GM12892 (cell line): ENCODE measurements at places on chromosomes 5 and 9.
A peak's percentile ranks its signal among the peaks of the same experiment; 100 is the strongest.

- DNase-seq = no peak
Measured at GRCh38 chr5:93658044-93658443, 75.0 kb downstream of the NR2F1 start.

- DNase-seq = no peak
Measured at GRCh38 chr5:31935496-31936369, 238.4 kb downstream of the GOLPH3 start.

- no peak for DNase-seq
Measured at GRCh38 chr9:75071530-75072122, 16.3 kb downstream of the NMRK1 start.

GRCh38 chr9:90722071-90722470 lies 79.4 kb upstream of the DIRAS2 start:
- no peak for DNase-seq

DNA sequence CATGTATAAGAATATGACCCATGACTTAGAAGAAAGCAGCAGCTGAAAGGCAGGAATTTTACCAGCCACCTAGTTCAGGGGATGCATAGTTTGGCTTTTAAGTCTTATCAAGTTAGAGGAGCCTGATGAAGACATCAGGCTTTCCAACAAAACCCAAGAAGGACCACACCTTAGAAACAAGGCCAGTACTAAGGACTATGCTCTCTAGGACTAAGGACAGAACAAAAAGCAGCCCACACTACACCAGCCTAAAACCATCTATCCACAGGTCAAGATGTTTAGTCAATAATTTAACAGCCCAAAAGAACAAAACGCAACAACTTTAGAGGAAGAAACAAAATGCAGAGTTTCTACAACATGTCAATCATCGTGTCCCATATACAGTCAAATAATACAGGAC lies 408.9 kb upstream of the RGMB start:
- no peak for DNase-seq

GRCh38 chr9:82363682-82364081 lies 375.1 kb downstream of the SPATA31D1 start:
- DNase-seq = no peak

DNA sequence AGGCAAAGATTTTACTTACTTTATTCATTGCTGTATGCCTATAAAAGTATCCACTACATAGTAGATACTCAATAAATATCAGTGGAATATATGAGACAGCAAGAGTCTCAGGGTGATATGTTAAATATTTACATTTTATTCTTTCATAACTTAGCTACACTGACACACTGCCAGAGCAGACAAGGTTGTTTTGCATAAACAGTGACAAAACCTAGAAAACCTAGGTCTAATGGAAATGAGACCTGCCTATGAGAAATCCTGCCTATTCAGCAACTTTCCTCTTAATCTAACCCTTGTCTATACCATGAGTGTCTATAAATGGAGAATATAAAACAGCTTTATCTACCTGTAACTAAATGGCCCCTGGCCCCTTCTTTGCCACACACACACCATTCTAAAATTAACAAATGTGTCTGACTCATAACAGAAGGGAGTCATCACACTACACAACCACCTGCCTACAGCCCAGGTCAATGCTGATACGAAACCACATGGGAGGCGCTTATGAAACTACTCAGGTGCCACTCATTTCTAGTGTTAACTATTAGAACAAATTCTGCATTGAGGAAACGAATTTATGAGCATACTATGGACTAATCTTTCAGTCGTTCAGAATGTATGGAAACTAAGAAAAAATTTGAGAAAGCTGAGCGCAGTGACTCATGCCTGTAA lies 60.3 kb downstream of the UBAP2 start:
- DNase-seq = peak; percentile 56

DNA sequence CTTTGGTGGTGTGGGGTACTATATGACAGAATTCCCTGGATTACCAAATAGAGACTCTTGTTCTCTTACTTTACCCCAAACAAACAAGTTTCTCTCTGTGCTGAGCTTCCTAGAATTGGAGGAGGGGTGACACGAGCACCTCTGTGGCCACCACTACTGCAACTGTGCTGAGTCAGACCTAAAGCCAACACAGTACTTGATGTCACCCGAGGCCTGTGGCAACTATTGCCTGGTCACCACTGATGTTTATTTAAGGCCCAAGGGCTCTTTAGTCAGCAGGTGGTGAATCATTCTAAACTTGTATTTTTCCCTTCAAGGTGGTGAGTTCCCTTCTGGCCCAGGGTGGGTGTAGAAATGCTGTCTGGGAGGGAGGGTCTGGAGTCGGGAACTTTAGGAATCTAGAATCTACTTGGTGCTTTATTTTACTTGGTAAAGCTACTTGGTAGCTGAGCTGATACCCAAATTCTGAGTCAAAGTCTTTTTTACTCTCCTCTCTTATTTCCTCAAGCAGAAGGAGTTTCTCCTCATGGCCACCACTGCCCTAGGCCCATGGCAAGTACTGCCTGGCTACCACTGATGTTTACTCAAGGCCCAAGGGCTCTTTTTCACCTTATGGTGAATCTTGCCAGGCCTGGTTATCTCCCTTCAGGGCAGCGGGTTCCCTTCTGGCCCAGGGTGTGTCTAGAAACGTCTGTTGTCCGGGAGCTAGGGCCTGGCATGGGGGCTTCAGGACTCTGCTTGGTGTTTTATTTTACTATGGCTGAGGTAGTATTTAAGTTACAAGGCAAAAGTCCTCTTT lies 9.8 kb downstream of the LURAP1L start:
- no peak for DNase-seq

DNA sequence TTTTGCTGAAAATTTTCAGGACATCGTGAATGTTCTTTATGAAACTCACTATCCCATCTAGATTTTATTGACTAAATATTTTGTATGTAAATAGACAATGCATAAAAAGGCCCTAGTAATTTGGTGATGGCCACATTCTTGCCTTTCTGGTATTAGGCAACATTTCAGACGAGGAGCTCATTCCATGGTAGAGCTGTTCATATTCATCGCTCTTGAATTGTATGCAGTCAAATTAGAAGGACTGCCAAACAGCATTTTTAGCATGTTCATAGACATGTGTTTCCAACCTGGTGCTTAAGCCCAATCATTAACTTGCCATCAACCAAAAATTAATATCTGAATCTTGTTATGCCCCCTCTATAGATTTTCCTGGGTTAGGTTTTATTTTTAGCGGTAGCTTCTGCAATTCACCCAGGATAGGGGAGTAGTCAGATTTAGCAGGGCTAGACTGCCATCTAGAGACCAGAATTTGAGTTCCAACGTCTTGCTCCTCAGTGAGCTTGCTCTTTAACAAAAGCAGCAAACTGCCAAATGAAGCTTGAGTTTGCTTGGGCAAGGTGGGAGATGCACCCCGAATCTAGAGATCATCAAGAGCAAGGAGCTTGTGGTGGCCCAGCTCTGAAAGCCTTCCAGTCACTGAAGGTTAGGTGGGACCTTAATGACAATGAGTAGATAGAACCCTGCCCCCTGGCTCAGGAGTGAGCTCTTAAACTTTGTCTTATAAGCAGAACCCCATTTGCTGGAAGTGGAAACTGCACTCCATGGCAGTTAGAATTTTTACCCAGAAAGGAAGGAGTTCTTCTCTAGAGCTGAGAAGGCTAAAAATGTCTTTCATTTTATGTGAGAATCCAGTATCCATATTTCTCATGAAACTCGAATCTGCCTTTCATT lies 456.2 kb downstream of the RASEF start:
- DNase-seq = no peak

- no peak for DNase-seq
Measured at GRCh38 chr5:150052956-150053712, 33.2 kb downstream of the CSF1R start.

DNA sequence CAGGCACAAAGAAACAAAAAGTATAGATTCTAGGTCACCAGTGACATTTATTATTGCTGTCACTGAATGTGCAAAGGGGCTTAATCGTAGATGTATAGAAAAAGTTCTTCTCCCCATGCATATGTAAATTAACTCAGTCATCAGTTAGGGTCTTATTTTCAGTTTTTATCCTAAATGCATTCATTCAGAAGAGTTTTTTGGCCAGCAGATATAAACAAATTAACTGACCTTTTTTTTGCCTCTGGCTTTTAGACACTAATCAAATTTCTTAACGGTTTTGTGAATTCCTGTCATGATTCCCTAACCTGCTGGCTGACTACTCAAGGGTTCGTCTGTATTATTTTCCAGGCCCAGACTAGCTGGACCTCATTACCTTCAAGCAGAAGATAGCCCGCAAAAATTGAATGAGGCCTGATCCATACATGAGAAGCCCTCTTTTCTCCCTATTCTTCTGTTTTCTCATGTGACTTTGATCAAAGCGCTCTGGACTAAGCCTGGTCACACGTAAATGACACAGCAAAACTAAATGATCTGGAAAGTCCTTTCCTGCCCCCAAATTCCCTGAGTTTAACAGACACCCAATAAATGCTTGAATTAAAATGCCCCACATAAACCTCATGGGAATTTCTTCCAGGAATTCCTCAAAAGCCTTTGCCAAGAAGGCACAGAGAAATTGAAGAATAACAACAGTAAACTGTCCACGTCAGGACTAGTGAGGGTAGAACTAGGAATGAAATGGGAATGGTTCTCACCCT lies 83.7 kb downstream of the MYO10 start:
- DNase-seq = no peak

GRCh38 chr9:136714096-136714892 lies 1.9 kb downstream of the DIPK1B start:
- DNase-seq = no peak
